ENCODE measurements at places on chromosomes 4 and X. TPM values are rescaled to one million over a fixed set of nuclear protein-coding genes. Genes with fewer than 3 reads are reported as not detected.

The CTBP1 gene
- 132 TPM for total RNA-seq

The NAT8L gene
- not detected for total RNA-seq

DNA sequence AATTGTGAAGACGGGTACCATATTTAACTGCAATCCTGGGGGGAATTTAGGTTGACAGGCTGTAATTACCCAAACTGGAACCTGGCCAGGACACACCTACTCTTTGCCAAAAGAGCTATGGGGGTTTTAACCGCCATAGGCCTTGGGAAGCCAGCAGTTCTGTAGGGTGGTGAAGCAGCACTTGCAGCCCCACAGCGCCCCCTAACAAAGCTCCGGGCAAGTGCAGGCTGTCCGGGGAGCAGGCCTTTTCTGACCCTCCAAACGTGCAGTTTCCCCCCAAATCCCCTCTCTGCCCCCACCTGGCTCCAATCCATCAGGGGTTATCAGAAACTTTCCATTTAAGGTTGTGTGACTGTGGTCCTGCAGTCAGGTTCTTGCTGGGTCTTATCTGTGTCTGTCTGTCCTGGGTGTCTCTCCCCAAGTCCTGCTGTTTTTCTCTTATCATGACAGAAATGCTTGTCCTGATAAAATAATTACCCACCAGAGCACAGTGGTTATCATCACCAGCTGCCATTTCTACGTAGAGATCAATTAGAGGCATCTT is 350.9 kb downstream of the MID1IP1 start:
- no peak for DNase-seq

GRCh38 chrX:18455384-18455783 is 30.0 kb downstream of the CDKL5 start:
- no peak for DNase-seq

GRCh38 chrX:110194977-110195376 is 122.9 kb downstream of the AMMECR1 start:
- DNase-seq, result no peak

DNA sequence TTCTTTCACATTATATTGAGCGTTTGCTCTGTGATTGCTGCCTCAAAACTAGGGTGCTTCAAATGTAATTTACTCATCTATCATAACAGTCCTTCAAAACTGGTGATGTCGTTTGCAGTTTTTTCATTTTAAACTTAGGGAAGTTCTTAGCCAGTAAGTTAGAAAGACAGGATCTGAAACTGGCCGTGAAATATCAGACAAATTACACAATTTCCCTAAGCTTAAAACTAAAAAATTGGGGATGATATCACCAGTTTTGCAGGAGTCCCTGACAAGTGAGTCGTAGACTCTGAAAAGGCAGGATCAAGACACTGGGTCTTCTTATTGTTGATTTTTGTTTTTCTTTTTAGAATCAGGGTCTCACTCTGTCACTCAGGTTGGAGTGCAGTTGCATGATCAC is 44.8 kb downstream of the MOB1B start:
- DNase-seq, result no peak

DNA sequence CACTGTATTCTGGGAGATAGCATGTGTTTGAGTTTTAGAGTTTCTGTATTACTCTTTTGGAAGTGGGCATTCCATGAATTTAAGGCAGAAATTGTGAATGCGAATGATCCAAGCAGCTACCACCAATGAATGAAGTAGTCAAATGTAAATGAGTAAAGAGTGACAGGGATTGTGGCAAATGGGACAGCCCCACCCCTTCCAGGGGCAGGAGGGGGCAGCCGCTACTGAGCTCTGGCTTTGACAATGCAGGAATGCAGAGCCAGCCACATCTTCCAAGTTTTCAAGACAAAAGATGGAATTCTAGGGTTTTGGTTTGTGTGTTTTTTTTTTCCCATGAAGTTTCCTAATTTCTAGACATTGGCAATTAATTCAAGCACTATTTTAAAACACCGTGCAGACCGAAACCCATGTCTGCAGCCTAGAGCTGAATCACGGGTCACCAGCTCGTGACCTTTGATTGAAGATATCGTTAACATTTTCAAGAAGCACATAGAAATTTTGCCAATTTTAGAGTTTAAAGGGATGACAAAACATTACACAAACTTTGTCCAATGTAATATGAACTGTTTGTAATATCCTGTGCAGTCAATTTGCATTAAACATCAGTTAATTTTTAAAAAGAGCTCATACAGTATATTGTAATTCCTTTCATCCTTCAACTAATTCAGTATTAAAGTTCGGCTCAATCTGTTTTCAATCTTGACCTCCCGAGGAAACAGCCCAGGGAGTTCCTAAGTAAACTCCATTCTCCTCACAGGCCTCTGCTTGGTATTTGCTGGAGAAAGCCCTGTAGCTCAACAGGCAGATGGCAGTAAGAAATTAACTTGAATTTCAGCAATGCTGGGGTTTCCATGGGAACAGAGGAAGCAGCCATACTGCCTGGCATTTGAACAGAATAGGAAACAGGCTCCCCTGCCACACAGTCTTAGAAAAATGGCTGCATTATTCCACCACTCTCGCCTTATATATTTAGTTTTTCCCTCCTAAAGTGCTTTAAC is 83.4 kb downstream of the UCHL1 start:
- DNase-seq, result no peak

DNA sequence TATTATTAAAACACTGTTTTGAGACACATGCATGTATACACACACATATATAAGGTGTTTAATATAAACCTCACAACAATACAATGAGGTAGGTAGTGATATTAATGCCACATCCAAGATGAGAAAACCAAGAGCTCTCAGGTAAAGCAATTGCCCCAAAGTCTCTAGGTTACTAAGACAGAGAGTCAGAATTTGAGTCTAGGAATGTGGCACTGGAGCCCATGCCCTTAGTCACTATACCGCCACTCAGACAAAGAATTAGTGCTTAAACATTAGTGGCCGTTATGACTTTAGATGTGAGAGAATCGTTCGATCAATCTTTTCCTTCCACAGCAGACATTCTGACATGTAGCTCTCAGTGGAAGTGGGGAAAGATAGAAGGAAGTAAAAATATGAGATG is 108.2 kb upstream of the ACSL4 start:
- DNase-seq, result no peak

- no peak for DNase-seq
Observed at GRCh38 chrX:13305108-13305507, 14.7 kb downstream of the ATXN3L start.

DNA sequence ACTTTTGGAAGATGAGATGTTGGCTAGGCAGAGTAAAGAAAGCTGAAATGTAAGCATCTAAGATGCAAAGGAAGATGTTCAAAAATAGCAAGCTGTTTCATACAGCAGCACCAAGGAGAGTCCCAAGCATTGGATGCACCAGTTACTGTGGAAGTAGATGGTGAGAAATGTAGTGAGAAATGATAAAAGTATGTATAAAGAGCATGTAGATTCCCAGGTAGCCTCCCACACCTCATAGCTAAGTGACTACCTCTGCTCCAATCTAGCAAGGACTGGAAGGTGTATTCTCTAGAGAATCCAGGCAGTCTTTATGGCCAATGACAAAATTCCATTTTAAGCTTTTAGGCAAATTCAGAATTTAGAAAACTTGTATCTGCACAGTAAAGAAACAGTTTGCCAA is 50.9 kb upstream of the C4orf54 start:
- DNase-seq, result no peak

- DNase-seq, result no peak
Observed at GRCh38 chrX:51507551-51507950, 11.2 kb upstream of the NUDT11 start.

- no peak for DNase-seq
Observed at GRCh38 chr4:85748654-85749053, 273.7 kb downstream of the ARHGAP24 start.
